ENCODE measurements at places on chromosomes 16 and 17.

DNA sequence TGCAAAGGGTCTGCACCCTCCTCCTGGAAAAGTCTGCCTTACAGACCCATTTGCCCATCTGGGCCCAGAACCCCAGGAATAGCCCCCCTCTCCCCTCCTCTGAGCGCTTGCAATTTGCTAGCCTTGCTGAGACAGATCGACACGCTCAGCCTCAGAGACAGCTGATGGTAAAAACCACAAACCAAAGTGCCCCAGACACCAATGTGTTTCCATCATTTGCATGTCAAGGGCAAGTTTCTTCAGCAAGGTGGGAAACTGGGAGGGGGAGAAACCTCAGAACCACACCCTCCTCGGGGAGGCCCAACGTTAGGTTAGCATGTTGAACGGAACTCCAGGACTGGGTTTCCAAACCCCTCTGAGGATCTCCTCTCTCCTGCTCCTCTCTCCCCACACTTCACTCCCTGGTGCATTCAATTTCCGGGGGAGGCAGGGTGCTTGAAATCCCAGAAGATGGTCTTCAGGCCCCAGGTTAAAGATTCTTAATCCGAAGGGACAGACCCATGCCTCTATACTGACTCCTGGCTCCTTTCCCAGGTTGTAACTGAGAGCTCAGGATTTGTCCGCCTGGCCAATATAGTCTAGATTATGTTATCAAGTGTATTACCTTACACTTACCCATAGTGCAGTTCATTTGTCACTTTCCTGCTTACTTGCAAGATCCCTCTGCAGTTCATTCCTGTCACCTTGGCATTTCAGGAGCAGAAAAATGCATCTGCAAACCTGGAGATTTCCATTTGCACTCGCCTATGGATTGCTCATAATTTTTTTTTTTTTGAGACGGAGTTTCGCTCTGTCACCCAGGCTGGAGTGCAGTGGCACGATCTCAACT lies 1.3 kb upstream of the CUEDC1 start:
- no peak for DNase-seq

DNA sequence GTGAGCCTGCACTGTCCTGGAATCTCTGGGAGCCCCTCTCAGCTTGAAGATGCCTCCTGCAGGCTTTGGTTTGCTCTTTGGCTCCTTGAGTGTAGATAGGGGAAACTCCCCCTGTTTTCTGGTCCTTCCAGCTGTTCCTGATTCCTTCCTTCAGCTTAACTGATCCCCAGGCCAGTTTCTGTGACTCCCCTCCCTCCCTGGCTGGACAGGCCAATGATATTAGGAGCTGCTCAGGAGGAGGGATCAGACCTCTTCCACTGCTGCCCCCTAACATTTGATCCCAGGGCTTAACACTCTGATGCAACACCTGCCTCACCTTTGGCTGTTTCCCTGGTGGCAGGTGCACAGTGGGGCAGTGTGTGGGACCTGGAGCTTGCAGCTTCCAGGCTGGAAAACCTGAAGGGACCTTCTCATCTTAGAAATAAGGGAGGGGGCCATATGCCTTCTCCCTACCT lies at the start of gene TAC4:
Gene TAC4 (minus strand): TSS at position 51 of the 455 bp plus-strand sequence. CDS start 52 bp downstream, outside the sequence.
- DNase-seq: no peak

- no peak for DNase-seq
Measured at GRCh38 chr17:80443498-80443897, 28.5 kb downstream of the ENDOV start.

- DNase-seq: no peak
Measured at GRCh38 chr17:71613996-71614395, 506.8 kb upstream of the SOX9 start.

GRCh38 chr17:74176546-74177001 lies 26.9 kb upstream of the RPL38 start:
- peak; percentile 67 for DNase-seq

- no peak for DNase-seq
Measured at GRCh38 chr16:67834242-67834614, 7.9 kb upstream of the THAP11 start.

DNA sequence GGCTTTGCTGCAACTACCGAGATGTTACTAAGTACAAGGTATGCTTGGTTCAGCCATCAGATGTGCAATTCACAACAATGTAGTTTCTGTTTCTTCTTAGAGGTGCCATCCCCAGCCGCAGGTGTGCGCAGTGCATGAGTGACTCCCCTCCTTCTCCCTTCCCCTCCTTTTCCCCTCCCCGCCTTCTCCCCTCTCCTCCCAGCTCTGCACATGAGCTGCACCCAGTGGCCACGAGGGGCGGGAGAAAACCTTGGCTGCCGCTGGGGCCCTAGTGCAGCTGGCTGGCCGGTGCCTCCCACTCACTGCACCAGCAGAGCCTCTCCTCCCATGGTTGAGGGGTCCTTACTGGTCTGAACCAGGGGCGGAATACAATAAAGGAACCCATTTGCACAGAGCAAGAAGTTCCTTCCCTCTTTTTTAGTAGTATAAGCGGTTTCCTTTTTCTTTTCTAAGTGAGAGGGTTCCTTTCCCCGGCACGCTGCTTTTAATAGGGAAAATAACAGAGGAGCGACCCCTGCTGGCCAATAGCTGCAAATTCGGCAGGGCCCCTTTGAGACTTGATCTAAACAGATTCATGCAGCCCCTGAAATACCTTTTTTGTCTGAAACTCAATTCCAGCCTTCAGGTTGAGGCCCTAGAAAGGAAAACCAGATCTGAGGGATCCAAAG lies 7.8 kb upstream of the CCL15 start:
- DNase-seq: no peak

- DNase-seq: no peak
Measured at GRCh38 chr16:30157214-30157613, 26.2 kb upstream of the CORO1A start.

GRCh38 chr16:63447121-63447520 lies 1410.9 kb upstream of the CDH8 start:
- DNase-seq: no peak

- DNase-seq: no peak
Measured at GRCh38 chr17:42723636-42724035, 21.2 kb downstream of the EZH1 start.

DNA sequence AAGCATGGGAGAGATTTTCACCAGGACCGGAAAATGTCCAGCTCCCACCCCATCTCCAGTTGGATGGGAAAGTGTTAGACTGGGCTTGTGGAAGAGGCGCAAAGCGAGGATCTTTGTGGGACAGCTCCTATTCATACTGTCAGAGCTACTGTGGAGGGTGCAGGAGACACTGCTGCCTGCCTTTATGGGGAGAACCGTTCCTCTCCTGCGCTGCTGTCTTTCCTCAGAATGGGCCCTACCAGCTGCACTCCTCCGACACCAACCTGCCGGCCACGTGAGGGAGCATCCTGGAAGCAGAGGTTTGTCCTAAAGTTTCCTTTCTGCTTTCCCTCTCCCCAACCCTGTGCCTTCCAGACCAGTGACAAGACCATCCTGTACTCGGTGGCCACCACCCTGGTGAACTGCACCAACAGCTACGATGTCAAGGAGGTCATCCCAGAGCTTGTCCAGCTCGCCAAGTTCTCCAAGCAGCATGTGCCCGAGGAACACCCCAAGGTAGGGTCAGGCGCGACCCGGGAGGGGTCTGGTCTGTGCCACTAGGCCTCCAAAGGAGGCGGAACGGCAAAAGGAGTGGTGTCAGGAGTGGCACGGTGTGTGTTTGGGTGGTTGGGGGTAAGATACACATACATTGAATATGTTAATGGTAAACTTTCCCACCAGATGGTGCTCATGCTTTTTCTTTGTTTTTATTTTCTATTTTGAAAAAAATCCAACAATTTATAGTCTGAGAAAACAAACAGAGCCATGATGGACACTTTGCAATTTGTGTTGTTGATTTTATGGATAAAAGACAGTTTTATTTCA lies 23.0 kb downstream of the SLC35G3 start:
- DNase-seq: no peak
